Activated T-helper 9 cell treated with anti-CD3 and anti-CD28 coated beads, Interleukin-2, amount 50 U/mL, for 16 hours (primary cell): ENCODE measurements at places on chromosomes 5 and 9.

DNA sequence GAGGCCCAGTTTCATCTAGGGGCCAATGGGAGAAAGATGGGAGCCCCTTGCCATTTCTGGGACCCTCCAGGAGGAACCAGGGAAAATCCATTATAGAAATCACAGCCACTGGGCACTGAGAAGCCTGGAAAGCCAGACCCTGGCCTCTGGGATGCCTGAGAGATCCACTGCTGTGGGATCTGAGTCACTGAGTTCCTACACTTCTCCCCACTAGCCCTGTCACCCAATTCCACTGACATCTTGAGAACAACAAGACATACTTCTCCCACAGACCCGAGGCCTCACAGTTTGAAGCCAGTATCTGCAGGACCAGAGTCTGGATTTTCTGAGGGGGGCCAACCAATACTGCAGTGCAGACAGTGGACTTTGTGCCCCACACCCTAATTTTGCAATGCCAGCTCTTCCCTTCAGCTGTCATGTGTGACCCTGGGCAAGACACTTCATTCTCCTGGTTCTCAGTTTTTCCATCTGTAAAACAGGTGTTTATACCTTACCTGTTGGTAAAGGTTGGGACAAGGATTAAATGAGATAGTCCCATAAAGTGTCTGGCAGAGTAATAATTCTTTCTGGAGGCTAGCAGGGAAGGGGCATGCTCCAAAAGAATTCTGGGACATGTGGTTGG is 46.5 kb downstream of the CXXC5 start:
- no peak for DNase-seq

DNA sequence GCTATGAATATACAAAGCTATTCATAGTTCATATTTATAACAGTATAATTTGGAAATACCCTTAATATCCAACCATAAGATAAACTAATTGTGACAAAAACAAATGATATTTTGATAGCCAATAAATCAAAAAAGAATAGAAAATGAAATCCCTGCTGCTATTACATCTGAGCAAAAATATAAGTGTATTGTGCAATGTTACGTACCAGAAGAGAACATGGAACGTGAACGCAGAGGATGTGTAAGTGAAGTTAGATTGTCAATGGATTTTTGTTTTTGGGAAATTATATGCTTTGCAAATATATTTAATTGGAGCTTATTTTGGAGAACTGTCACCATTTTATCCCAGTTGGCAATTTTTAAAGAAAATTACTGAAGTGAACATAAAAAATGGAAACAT is 15.4 kb downstream of the GCNT1 start:
- DNase-seq, result no peak

DNA sequence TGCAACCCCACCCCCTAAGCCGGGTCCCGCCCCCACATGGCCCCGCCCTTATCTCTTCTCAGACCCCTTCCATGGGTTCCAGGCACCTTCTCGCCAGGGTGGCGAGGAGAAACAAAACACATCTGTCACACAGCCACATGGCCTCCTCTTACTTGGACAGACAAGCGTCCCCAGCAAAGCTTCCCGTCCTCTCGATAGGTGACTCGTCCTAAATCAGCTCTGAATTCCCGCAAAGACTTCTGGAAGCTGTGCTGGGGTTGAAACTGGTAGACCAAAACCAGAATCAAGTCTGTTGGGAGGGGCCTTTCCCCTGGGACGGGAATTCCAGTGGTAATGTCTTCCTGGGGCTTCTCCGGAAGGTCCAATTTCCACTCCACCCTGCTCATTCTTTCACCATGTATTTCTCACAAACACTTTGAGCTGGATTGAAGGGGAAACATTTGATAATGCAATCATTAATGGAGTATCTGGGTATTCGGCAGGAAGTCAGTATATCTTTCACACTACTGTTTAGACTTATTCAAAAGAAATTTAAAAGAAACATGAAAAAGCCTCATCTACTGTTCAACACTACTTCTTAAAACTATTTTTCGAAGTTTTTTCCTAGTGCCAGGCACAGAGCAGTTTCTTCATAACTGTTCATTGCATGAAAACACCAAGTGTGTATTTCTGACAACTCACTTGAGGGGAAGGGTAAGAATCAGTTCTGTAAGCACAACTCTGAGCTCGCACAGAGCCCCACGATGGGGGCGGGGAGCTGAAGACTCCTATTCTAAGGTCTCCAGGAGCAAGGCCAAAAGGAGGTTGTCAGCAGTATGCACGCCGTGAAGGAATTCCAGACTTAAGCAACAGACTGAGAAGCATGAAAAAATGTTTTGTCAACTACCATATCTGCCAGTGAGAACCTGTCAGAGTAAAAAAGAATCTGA is 644 bp upstream of the CTNNAL1 start:
- no peak for DNase-seq

DNA sequence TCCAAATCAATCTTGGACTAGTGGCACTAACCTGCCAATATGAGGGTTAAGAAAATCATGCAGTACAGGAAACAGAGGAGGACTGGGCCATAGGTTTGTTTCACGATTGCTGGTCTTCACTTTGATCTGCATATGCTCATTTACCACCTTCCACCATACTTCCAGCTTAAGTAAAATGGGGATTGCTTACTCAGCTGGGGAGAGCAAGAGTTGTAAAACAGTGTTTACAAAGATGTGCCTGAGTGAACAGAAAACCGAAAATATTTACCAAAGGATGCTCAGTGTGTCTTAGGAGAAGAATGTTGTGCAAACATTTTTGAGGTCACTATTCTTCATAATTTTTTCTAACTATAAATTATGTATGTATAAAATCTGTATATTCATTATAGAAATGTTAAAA is 65.1 kb upstream of the DNAH5 start:
- no peak for DNase-seq

- DNase-seq, result no peak
Observed at GRCh38 chr9:105242557-105242956, 1.9 kb upstream of the SLC44A1 start.

DNA sequence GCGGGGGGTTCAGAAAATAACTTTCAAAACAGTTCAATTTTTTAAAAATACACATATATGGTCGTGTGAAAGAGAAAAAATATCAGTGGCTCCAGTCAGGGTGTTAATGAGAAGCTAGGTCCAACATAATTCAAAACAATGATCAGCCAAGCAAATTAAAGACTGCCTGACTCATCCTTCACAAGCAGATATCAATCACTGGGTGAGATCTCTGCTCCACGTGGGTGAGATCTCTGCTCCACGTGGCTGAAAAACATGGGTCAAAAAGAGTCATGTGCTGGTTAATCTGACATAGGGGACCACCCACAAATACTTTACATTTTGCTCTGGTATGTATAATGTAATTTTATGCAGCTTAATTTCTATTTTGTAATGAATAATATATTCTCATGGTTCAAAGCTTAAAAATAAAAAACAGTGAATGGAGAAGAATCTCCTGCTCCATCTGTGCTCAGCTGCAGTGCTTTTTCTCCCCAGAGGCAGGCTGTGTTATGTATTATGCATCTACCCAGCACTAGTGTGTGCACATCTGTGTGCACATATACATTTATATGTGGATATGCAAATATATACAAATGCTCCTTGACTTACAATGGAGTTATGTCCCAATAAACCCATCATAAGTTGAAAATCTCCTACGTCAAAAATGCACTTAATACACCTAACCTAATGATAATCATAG is 93.1 kb upstream of the S1PR3 start:
- no peak for DNase-seq
